ENCODE measurements at places on chromosomes 6 and 20.

GRCh38 chr6:67165606-67166005 lies 1458.6 kb upstream of the EYS start:
- no peak for DNase-seq

DNA sequence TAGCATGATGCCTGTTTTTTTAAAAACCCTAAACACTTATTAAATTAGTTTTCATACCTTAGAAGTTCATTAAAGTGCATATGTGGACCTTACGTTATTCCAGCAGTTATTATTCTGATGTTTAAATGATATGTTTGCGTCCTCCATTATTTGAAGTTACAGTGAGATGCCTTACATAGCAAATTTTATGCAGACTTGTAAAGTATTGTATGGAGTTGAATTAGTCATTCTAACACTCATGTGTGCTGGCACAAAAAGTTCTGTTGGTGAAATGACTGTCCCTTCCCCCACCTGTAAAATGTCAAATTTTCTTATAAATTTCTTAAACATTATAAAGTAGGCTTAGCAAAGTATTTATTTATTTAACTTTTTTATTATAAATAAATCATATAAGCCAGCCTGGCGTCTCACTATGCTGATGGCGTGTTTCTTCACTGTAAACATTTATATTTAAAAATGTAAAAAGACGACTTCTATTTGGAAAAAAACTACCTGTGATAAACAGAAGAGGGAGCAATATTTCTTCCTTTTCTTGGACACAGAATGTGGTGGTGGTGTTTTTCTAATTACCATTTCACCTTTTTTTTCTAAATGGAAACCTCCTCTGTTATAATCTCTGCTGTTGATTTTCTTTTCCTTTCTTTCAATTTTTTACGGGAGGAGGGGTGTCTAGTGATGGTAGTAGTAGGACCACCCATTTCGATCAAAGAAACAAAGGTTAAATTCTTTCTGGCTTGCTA lies 155.4 kb downstream of the RFPL4B start:
- peak; percentile 29 for DNase-seq

- peak; percentile 10 for DNase-seq
Measured at GRCh38 chr6:170583756-170584180, 669 bp downstream of the PDCD2 start.

- DNase-seq, result no peak
Measured at GRCh38 chr20:24586523-24586840, 117.1 kb downstream of the SYNDIG1 start.

DNA sequence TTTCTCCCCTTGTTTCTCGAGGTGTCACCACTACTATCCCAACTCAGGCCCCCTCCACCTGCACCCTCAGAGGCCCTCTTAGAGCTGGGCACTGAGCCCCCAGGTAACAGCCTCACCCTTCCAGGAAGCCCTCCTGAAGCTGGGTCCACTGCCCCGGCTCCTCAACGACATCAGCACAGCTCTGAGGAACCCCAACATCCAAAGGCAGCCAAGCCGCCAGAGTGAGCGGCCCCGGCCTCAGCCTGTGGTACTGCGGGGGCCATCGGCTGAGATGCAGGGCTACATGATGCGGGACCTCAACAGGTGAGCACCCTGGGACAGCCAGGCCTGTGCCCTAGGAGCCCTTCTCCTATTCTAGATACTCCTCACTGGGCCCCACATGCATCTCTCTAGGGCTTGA lies 12.9 kb upstream of the ZBTB9 start:
- DNase-seq, result no peak

DNA sequence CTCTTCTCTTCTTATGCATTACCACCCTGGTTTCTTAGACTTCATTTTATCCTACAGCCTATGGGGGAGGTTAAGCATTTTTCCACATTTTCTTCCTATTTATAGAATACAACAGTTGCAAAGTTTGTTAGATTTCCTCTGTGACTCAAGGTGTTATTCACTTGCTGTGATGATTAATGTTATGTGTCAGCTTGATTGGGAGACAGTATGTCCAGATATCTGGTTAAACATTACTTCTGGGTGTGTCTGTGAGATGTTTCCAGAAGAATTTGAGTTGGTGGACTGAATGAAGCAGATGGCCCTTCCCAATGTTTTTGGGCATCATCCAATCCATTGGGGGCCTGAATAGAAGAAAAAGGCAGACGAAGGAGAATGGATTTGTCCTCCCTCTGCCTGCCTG lies 131.3 kb downstream of the C6orf118 start:
- DNase-seq, result no peak

GRCh38 chr20:47295129-47295813 lies 61.2 kb downstream of the ZMYND8 start:
- DNase-seq, result no peak

GRCh38 chr20:6870559-6870958 lies 103.1 kb downstream of the BMP2 start:
- DNase-seq, result no peak

DNA sequence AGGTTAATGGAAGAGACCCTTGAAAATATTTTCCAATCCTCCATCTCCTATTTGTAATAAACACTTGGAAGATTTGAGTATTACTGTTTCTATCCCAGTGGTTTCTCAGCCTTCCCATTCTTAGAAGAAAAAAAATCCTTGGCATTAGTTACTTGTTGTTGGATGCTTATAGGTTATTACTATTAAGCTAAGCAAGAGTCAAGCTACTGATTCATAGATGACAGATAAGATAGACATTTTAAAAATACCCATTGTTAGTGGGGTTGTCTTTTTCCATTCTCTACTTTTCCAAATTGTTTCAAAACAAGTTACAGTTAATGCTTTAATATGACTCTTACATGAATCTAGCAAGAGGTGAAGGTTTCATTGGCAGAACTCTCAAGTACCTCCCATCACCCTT lies 158.5 kb downstream of the HIVEP2 start:
- peak; percentile 45 for DNase-seq

DNA sequence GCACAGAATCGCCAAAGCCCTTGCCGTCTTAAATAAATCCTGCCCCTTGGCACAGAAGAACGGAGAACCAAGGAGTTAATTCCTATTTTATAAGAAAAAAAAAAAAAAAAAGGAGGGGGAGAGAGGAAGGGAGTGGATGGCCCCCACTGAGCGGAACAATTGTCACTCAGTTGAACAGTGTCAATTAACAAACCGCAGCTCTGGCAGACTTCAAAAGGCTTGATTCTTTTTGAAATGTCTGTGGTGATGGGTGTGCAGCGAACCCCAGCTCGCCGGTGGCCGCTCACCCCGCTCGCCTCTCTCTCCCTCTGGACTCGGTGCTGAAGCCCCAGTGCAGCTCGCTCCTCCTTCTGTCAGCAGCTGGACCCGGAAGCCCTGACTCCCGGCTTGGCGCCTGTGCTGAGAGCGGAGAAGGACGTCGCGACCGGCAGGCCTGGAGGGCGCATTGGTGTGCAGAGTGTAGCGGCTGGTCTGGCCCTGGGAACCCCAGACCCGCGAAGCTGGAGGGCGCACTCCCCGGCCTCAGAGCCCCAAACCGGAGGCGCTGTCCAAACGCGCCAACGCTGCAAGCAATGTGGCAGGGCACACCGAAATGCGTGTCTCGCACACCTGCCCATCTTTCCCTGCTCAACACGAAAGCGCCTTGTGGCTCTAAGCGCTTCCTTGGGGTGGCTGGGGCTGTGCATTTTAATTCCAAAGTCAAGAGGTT lies 3.4 kb downstream of the LINC00237 start:
- DNase-seq, result peak; percentile 7

- peak; percentile 70 for DNase-seq
Measured at GRCh38 chr6:148521586-148521985, 178.9 kb downstream of the SASH1 start.

- DNase-seq, result no peak
Measured at GRCh38 chr6:29762781-29763214, 39.6 kb downstream of the HLA-F start.
